ENCODE measurements at places on chromosomes 1 and 21. TPM values are rescaled to one million over a fixed set of nuclear protein-coding genes. Genes with fewer than 3 reads are reported as not detected.

Gene SH2D5
- total RNA-seq = 1.6 TPM

Gene LRRC8B
- 5.4 TPM for total RNA-seq

GRCh38 chr1:203777596-203777995 lies 12.6 kb downstream of the LAX1 start:
- ATAC-seq = no peak

GRCh38 chr1:112817555-112818373 lies 102.6 kb upstream of the PPM1J start:
- no peak for ATAC-seq

DNA sequence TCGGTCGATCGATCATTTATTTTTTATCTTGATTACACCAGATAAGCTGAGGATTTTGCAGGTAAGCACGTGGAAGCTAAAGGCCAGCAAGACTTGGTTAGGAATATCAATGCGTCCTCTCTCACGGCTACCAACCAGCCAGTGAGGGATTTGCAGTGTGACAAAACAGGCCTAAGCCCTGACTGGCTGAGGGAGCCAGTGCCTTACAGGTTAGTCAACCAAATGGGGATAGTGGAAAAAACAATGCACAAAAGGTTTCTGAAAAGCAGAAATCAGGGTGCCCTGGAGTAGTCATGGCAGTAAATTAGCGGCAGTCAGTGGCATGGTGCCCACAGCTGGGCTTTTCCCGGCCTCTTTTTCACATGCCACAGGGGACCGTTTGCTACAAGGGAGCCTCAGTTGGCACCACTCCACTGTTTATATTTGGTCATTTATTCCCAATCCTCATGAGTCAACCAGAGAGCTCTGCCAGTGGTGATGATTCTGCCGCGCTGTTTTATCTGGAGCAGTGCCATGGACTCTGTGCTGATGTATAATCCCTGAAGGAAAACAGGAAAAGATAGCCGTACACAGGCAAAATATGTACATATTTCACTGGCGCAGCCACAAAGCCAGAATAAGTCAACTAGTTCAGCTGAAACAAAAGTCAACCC lies 167.6 kb downstream of the RHOU start:
- peak; percentile 88 for ATAC-seq

DNA sequence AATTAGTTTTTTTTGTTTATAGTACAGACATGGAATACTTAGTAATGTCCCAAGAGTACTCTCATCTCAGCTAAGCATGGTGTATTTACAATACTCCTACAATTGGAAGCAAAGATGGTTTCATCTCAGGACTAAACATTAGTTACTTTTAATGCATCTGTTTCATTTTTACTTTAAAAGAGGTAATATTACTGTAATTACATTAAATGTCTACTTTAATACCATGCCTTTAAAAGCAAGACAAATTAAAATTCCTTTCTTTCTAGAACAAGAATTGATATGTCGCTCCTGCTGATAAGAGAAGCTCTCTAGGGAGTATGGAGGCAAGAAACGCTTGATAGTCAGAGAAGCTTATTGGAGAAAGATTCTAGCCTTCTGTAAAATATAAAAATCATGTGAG lies 284.9 kb upstream of the ADAMTS5 start:
- no peak for ATAC-seq

DNA sequence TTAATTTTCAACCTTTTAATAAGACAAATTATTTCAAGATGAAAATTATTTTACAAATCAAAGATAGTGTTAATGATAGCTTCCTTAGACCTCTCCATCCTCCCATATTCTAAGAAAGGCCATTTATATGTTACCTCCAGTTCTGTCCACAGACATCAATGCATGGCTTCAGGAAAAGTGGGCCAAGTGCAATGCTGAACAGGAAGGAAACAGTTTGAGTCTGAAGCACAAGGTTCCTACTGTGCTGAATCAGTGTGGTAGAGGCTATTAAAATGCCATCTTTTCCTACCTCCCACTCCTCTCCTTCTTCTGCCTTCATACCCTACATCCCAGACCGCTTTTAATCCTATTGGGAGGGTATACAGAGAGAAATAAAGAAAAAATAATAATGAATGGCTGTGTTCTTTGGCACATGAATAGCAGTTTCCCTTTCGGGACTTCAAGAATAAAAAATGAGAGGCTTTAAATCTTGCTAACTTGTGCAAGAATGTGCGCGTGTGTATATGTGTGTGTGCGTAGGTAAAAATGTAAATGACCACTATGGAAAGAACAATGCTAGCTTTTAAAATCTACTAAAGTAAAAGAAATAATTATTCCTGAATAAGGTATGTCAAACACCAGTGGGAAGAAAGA lies 62.6 kb upstream of the C1orf105 start:
- ATAC-seq = no peak

GRCh38 chr1:175562452-175562851 lies 180.9 kb downstream of the TNR start:
- ATAC-seq = no peak

- ATAC-seq = no peak
These were observed 601.2 kb downstream of the LMO4 start for GRCh38 chr1:87929906-87930305.

DNA sequence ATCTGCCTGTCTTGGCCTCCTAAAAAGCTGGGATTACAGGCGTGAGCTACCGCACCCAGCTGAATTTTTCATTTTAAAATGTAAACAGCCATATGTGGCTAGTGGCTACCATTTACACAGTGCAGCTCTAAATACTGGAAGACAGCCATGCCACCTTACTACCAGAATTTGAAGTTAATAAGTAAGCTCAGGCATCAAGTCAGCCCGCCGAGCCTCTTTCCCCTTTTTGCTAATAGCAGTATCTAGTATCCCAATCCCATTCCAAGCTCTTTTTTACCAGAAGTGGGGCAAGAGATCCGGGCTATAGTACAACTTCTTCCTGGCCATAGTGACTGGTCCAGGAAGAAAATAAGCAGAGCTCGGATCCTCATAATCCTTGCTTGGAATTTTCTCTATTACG lies 15.1 kb downstream of the TAF13 start:
- no peak for ATAC-seq

DNA sequence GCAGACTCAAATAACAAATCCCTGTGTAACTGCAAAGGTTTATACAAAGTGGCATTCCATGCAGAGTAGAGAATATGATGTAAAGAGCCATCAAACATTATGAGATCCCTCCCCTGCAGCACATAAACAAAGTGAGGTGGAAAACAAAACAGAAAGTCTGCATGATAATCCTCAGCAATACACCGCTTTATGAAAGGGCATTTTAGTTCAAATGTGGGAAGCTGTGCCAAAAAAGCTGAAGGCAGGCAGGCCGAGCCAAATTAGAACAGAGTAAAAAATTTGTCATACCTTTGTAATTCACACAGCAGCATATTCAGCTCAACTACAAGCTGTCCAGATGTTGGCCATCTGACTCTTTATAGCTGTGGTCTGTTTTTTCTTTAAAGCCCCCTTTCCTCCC lies 113.5 kb downstream of the LHX9 start:
- no peak for ATAC-seq
